ENCODE measurements at places on chromosomes 11 and 22. TPM values are rescaled to one million over a fixed set of nuclear protein-coding genes. Genes with fewer than 3 reads are reported as not detected.

DNA sequence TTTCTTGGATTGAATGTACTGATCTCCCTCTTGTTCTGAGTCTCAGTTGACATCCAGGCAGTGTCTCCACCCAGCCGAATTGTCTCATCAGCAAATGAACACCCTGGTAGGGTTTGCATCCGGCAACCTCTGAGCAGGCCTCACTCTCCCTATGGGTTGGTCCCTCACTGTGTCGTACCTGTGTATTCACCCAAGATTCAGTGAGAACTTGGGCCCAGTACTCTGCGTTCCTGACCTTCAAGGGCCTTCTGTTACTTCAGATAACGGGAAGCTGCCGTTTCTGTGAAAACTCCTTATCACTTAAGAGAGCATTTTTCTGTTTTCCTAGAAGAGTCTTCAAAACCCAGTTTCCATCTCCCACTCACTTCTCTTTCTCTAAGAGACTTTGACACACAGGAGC is 915.6 kb downstream of the TBC1D22A start:
- no peak for DNase-seq

DNA sequence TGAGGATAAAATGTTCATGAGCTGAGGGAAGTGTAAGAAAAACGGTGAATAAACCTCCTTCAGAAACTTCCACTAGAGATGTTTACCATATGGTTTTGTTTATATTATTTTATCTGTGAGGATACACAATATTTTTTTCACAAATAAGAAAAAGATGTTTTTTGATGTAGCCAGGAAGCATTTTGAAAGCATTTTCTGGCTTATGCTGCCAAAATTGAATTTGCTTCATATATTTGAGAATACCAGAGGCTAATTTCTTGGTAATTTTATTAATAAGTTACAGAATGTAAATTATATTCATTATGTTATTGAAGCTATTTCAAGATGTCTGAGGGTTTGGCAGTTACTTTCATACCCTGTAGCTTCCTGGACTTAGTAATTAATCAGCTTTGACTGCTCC is 686.6 kb downstream of the LUZP2 start:
- DNase-seq = no peak

GRCh38 chr11:134499990-134500389 is 87.9 kb upstream of the B3GAT1 start:
- no peak for DNase-seq

GRCh38 chr11:69930081-69931059 is 111.2 kb upstream of the FGF3 start:
- no peak for DNase-seq

DNA sequence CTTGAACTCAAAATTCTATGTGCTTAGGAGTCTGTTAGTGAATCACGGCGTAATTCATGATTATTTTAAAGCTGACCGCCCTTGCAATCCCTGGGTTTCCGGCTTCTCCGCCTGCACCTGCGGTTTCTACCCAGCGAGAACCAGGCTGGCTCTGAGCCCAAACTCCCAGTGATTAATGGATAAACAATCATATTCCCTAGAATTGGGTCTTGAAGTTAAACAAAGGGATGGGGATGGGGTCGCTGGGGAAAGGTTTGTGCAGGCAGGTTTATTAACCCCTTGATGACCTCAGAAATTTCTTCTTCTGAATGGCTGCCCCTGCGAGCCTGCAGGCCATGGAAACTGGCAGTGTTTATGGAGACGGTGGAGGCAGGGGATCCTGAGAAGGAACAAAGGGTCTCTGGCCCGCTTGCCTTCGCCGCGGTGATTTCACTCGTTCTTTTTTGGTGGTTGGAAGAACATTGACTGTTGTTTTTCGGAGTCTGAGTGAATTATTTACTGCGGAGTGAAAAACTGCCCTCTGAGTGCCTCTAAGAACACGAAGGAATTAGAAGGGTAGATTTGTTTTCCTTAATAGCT is 1000.3 kb downstream of the BRD1 start:
- DNase-seq = no peak

- DNase-seq = no peak
These were observed 4.3 kb upstream of the PNPLA3 start for GRCh38 chr22:43919106-43919973.

DNA sequence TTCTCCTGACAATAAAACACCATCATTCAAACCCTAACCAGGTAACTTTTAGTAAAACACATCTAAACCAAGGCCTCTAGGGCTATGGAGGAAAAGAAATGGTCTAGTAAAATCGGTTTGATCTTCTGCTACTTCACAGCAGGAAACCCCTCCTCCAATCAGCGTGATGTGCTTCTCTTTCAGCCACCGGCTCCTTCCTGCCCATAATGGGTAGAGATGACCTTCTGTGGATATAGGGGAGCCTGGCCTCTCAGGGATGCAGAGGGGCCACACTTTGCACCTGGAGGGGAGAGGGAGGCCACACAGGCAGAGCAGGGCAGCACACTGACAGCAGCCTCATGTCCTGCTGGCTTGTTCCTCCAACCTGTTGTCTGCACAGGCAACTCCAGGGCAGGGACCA is 6.9 kb downstream of the EHD1 start:
- no peak for DNase-seq

- no peak for DNase-seq
These were observed 8.0 kb downstream of the SCN4B start for GRCh38 chr11:118144301-118145268.

DNA sequence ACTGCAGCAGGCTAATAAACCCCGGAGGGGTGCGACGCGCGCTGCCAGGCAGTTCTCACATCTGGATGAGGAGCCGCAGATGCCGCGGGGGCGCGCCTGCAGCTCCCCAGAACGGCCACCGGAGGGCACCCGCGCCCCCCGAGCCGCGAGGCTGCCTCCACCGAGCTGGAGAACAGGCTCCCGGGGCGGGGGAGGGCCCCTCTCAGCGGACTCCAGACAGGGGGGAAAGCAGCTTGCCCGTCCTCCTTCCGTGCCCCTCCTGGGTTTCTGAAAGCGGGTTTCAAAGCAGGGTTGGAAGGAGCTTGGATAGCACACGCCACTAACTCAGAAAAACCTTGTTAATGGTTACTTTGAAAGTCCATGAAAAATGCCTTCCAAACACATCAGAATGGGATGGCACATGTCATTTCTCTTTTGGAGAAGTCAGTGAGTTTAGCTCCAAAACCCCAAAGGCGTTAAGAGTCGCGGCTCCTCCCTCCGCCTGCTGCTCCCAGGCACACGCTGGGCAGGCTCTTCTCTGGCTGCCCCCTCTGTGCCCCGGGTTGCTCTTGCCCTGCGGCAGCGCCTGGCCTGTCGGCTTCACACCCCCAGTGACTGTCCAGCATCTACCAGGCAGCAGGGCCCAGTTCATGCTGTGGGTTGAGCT is 317.8 kb downstream of the NTM start:
- DNase-seq = no peak

DNA sequence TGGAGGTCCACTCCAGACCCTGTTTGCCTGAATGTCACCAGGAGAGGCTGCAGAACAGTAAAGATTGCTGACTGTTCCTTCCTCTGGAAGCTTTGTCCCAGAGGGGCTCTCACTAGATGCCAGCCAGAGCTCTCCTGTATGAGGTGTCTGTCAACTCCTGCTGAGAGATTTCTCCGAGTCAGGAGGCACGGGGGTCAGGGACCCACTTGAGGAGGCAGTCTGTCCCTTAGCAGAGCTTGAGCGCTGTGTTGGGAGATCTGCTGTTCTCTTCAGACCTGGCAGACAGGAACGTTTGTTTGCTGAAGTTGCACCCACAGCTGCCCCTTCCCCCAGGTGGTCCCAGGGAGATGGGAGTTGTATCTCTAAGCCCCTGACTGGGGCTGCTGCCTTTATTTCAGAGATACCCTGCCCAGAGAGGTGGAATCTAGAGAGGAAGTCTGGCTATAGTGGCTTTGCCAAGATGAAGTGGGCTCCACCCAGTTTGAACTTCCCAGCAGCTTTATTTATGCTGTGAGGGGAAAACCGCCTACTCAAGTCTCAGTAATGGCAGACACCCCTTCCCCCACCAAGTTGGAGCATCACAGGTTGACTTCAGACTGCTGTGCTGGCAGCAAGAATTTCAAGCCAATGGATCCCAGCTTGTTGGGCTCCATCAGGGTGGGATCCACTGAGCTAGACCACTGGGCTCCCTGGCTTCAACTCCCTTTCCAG is 99.4 kb downstream of the PDE3B start:
- no peak for DNase-seq

DNA sequence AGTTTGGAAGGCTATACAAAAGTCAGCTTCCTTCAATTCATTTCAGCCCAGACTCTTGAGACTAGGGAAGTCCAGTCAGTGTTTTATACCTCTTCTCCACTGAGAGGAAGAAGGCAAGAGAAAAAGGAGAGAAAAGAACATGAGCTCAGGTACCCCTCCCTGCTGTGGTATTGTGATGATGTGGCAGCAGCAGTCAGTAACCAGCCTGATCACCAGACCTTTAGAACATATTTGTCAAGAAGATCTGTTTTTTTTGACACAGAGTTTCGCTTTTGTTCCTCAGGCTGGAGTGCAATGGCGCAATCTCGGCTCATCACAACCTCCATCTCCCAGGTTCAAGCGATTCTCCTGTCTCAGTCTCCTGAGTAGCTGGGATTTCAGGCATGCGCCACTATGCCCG is 21.2 kb upstream of the RPS13 start:
- no peak for DNase-seq

DNA sequence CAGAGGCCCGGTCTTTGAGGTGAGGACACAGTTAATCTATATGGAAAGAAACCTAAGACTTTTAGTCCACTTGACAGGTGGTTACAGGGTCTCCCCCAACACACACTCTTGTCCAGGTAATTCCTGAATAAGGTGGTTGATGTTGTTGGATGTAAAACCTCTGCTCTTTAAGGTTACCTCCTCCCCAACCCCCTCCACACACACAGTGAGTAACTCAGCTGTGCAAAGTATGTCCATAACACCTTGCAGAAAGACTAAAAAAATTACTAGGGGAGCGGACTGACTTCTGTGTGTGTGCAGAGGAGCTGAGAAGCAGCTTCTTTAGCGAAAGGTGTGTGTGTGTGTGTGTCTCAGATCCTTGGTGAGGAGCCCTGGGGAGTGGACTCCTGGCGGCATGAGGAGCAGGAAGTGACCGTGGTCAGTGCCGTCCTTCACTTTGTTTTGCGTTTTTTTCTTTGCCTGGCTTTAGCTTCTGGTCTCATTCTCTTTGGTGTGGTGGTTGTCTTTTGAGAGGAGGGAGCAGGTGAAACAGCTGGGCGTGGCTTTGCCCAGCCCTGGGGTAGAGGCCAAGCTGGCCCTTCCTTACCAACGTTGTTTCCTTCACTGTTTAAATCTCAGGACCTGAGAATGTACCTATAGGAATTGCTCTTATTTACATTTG is 1.7 kb downstream of the ZBED4 start:
- DNase-seq = no peak

- no peak for DNase-seq
These were observed 21.8 kb downstream of the SNX19 start for GRCh38 chr11:130894322-130895025.

DNA sequence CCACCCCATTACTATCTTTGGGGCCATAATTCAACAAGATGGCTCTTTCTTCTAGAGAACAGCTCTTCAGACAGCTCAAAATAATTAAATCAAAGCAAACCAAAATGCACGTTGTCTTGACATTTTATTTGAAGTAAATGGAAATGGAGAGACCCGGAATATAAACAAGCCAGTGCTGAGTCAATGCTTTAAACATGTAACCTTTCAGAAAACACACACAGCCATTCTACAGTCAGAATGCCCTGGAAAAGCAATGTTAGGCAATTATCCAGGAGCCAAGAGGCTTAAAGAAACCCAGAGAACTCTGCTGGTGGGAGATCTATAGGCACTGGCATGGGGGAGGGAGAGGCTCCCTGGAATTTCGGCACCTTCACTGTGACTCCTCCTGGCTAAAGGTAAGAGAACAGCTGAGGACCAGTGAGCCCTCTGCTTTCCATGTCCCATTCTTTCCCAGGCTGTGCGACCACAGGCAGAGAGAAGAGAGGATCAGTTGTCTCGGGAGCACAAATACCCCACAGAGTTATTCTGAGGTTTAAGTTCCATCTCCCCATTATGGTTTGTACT is 254.0 kb upstream of the CCDC90B start:
- no peak for DNase-seq

- no peak for DNase-seq
These were observed 712 bp downstream of the CERK start for GRCh38 chr22:46737105-46737975.

GRCh38 chr11:95301474-95301873 is 70.5 kb upstream of the SESN3 start:
- DNase-seq = no peak

- no peak for DNase-seq
These were observed 18.0 kb upstream of the CHST1 start for GRCh38 chr11:45683271-45684058.

- DNase-seq = no peak
These were observed 385 bp downstream of the HARBI1 start for GRCh38 chr11:46616551-46617133.

- no peak for DNase-seq
These were observed 21.0 kb downstream of the SERPING1 start for GRCh38 chr11:57618438-57618837.

Gene SLC39A13
- 117 TPM for total RNA-seq

Gene MIOX
- 1.8 TPM for total RNA-seq

Gene TUBA8
- 2.2 TPM for total RNA-seq

Gene RASD2
- 1.4 TPM for total RNA-seq

Gene MPPED2
- total RNA-seq = 1.8 TPM

Gene VPREB1
- total RNA-seq = not detected

Gene SLC5A1
- total RNA-seq = 0.55 TPM

Gene SOX6
- total RNA-seq = 4.1 TPM

Gene IL18
- total RNA-seq = 15.5 TPM

Gene C11orf86
- not detected for total RNA-seq

Gene MRGPRX3
- total RNA-seq = not detected

Gene KRTAP5-7
- total RNA-seq = not detected

Gene C11orf65
- total RNA-seq = 0.25 TPM

Measured in kidney epithelial cell (primary cell).